Fibroblast of skin of right biceps (primary cell): ENCODE measurements at places on chromosomes 13 and 19.

DNA sequence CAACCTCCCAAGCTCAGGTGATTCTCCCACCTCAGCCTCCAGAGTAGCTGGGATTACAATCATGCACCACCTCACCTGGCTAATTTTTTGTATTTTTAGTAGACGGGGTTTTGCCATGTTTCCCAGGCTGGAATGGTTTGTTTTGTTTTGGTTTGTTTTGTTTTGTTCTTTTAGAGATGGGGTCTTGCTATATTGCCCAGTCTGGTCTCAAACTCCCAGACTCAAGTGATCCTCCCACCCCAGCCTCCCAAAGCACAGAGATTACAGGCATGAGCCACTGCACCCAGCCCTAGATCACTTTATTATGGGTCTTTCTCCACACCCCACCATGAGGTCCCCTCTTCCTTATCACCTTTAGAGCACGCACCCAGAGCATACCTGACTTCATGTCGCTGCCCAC is 8.0 kb upstream of the KRTDAP start:
- no peak for DNase-seq

DNA sequence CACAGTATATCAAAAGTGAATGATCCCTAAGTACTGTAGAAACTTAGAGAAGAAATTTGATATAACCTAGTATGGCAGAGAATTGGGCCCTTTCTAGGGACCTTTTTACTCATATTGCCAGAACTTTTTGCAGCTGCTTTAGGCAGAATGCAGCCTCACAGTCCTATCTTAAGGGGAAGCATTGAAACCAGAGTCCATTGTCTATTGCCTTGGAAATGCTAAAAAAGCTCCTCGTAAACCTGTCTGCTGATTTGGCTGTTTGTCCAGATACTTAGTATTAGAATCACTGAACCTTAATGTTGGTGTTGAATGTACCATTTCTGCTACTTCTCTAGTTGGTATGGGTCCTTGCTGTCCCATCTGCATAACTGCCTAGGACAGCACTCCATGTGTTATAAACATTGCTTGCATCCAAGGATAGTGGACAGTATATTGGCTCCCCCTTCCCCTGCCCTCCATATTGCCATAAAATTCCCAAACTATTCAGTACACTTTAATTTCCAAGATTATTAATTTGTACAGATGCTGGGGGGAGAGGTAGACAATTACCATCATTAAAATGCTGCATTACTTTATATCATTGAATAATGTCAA is 36.1 kb downstream of the LSM14A start:
- DNase-seq: no peak

DNA sequence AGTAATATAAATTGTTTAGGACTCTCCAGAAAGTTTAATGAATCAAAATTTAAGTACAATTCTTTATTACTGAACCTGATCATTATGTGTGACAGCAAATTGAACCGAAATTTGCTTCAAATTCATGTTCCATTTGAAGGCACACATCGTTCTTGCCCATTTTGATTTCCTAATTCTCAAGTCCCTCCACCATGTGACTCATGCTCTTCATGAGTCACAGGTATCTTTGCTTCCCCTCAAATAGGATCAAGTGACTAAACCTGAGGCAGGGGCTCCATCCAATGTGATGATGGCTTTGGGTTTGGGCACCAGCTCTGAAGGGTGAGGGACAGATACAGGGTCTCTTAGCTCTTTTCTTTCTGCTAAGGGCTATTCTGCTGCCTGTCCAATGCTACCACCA is 86.1 kb downstream of the THSD1 start:
- no peak for DNase-seq

DNA sequence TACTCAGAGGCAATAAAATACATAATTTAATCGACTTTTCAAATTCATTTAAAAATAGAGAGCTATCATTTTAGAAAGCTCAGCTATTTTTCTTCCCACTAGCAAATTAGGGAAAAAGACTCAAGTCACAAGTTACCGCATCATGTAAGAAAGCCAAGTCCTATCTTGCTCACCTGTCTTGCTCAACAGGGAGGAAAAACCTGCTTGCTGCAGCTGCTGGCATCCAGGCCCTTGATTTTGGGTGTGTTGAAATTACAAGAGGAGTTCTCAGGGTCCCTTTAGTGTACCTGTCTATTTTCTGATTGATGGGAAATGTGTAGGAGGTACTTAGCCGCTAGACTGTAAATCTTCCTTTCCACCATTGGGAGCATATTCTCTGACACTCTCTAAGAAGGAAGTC is 22.2 kb downstream of the SLC10A2 start:
- no peak for DNase-seq

GRCh38 chr19:47284324-47284899 is 9.7 kb downstream of the INAFM1 start:
- DNase-seq: peak; percentile 61

- no peak for DNase-seq
These were observed 267.6 kb downstream of the PCDH17 start for GRCh38 chr13:57899096-57899495.

DNA sequence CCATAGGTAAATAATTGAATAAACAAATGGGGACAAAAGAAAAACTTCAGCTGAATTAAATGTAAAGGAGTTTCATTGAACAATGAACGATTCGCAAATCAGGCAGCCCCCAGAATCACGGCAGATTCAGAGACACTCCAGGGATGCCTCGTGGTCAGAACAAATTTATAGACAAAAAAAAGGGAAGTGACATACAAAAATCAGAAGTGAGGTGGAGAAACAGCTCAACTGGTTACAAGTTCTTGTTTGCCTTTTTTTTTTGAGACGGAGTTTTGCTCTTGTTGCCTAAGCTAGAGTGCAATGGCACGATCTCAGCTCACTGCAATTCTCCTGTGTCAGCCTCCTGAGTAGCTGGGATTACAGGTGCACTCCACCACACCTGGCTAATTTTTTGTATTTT is 5.7 kb downstream of the ZNF566 start:
- no peak for DNase-seq

- DNase-seq: no peak
These were observed 65.2 kb downstream of the TEX26 start for GRCh38 chr13:30997697-30998096.

GRCh38 chr13:24167666-24168391 is 7.3 kb downstream of the SPATA13 start:
- DNase-seq: no peak

DNA sequence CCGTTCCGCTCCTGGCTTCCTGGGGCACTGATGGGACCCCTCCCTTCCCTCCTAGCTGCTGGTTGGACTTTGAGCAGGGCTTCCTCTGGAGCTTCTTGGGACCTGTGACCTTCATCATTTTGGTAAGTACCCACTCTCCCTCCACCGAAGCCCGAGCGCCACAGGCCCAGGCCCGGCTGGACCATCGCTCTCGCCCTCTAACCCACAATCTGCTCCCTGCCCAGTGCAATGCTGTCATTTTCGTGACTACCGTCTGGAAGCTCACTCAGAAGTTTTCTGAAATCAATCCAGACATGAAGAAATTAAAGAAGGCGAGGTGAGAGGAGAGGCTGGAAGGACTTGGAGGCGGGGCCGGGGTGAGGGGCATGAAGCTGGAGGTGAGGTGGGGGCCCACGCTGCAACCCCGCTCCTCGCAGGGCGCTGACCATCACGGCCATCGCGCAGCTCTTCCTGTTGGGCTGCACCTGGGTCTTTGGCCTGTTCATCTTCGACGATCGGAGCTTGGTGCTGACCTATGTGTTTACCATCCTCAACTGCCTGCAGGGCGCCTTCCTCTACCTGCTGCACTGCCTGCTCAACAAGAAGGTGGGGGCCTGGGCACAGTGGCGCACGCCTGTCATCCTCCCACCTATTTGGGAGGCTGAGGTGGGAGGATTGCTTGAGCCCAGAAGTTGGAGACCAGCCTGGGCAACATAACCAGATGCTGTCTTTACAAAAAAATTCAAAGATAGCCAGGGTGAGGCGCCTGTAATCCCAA is 12.3 kb downstream of the DDX39A start:
- DNase-seq: no peak

- DNase-seq: no peak
These were observed 297.6 kb downstream of the SLITRK6 start for GRCh38 chr13:85501616-85502015.

DNA sequence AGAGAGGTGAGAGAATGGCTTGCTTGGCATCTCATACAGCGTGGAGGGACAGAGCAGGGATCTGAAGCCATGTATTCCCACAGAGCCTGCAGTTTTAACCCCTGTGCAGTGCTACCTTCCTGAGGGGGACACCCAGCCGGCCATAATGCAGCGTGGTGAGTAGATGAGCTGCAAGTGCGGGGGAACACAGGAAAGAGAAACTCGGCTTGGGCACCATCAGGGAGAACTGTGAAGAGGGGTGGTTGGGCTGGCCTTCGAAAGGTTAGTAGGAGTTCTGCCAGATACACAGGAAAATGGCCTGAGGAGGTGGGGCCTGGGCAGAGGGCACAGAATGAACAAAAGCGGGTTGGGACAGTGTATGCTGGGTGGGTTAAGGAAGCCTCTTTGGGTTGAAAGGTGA is 88.3 kb downstream of the SIPA1L3 start:
- no peak for DNase-seq

DNA sequence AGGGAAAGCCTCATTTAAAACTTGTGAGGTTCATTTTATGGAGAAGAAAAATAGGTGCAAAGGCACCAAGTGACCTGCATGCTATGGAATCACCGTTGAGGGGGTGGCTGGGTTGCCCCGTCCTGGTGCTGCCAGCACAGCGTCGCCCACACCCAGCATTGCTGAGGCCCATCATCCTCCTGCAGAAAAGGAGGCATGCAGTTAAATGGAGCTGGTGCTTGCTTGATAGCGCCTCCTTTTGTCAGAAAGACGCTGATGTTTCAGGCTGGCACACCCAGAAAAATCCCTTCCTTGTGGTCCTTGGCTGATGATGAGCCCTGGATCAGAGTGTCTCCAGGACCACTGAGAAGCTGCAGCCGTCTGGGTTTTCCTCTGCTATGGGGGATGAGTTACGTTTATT is 36.9 kb downstream of the DHRS12 start:
- DNase-seq: no peak

DNA sequence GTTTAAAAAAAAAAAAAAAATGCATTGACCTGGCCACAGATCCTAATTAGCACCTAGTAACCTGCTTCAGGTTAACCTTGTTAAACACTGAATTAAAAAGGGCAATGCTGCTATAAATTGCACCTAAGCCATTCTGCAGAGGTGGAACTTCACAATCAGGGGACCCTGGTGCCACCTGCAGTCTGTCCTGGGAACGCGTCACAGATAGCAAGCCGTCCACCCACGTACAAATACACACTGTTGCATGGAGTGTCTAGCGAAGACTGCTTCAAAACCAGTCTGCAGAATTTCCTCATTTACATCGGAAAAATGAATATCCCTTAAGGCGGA is 169.3 kb downstream of the COL4A1 start:
- no peak for DNase-seq

DNA sequence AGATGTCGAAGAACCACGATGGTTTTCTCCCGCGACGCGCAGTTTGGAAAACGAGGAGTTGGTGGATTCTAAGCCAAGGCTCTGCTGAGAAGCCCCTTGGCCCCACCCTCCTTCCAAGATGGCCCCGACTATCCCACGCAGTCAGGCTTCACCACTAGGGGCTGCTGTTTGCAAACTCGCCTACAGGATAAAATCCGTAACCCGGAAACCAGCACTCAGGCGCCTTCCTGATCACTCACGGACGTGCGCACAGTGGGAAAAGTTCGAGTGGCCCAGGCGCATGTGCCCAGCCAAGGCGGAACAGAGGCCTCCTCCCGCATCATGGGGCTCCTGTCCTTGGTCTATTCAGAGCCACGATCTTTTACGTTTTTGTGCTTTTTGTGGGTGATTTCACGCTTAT is 19.2 kb upstream of the UQCR11 start:
- DNase-seq: peak; percentile 58

GRCh38 chr19:28359431-28360414 is 853.2 kb downstream of the UQCRFS1 start:
- DNase-seq: no peak
